ENCODE measurements at places on chromosomes 12 and 14. TPM values are rescaled to one million over a fixed set of nuclear protein-coding genes. Genes with fewer than 3 reads are reported as not detected.

GRCh38 chr14:22753586-22753985, 12.9 kb upstream of the OXA1L start:
- no peak for DNase-seq
- peaks cover 4% of the 10 kb centered on the region for H3K4me1 ChIP-seq
- no peak overlapping the region for H3K27ac ChIP-seq
- peaks cover 32% of the 10 kb centered on the region for H3K27me3 ChIP-seq
- no peaks in the 10 kb centered on the region for H3K36me3 ChIP-seq

DNA sequence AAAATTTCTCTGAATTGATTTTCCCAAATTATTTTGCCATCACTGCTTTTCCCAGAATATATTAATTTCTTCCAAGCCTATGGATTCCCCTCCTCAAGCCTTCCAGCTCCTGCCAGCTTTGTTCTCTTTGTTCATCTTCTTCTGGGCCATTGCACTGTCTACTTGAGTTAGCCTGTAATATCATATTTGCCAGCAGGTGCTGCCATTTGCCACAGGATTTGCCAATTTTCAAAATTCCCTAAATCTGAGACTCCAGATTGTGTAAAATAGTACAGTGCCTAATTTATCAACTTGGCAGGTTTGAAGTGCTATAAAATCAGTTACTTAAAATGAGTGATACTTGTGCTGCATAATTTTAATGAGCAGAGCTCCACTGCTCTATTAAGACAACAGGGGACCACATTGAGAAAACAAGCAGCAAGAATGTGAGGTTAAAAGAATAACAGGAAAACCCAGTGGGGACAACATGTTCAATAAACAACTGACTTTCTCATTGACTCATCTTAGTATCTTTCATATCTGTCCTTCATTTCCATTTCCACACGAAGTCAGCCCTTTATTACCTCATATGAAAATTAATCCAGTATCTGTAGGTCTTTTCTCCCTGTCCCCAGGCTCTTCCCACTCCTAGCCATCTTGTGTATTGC, 84.6 kb upstream of the CCDC196 start:
- H3K4me1 ChIP-seq = peaks cover 5% of the 10 kb centered on the region
- H3K36me3 ChIP-seq = no peaks in the 10 kb centered on the region
- H3K27ac ChIP-seq = no peak overlapping the region
- no peak for DNase-seq

- no peak for DNase-seq
- H3K36me3 ChIP-seq = no peaks in the 10 kb centered on the region
- H3K27me3 ChIP-seq = no peaks in the 10 kb centered on the region
- no peaks in the 10 kb centered on the region for H3K4me1 ChIP-seq
- no peak overlapping the region for H3K27ac ChIP-seq
Observed at GRCh38 chr14:43894534-43894933, 612.5 kb downstream of the FSCB start.

- H3K27ac ChIP-seq = no peak overlapping the region
- DNase-seq = no peak
- no peaks in the 10 kb centered on the region for H3K4me1 ChIP-seq
- no peak overlapping the region for H3K4me3 ChIP-seq
- H3K36me3 ChIP-seq = no peaks in the 10 kb centered on the region
- no peaks in the 10 kb centered on the region for H3K27me3 ChIP-seq
Observed at GRCh38 chr14:62864588-62864987, 180.7 kb downstream of the KCNH5 start.

DNA sequence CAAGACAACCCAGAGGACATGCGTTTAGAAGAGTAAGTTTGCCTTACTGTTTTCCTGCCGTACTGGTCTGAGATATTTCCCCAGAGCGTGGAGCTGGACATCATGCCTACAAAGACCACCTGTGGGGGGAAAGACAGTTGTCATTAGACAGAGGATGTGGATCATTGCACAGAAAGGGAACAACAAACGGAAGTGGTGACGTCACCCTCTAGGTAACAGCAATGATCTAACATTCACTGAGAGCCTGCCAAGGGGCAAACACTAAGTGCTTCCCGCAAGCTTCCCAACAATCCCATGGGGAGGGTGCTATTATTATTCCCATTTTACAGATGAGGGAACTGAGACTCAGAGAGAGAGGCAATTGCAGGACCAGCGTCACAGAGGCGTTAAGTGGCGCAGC, 48.5 kb downstream of the SVOP start:
- no peaks in the 10 kb centered on the region for H3K4me1 ChIP-seq
- H3K27me3 ChIP-seq = peaks cover 4% of the 10 kb centered on the region
- no peaks in the 10 kb centered on the region for H3K36me3 ChIP-seq
- no peak for DNase-seq
- H3K4me3 ChIP-seq = no peak overlapping the region

The CLEC2A gene
- not detected for total RNA-seq

The TCL1B gene
- total RNA-seq = not detected

The CRIP1 gene
- total RNA-seq = 883 TPM

The GDF3 gene
- total RNA-seq = not detected

DNA sequence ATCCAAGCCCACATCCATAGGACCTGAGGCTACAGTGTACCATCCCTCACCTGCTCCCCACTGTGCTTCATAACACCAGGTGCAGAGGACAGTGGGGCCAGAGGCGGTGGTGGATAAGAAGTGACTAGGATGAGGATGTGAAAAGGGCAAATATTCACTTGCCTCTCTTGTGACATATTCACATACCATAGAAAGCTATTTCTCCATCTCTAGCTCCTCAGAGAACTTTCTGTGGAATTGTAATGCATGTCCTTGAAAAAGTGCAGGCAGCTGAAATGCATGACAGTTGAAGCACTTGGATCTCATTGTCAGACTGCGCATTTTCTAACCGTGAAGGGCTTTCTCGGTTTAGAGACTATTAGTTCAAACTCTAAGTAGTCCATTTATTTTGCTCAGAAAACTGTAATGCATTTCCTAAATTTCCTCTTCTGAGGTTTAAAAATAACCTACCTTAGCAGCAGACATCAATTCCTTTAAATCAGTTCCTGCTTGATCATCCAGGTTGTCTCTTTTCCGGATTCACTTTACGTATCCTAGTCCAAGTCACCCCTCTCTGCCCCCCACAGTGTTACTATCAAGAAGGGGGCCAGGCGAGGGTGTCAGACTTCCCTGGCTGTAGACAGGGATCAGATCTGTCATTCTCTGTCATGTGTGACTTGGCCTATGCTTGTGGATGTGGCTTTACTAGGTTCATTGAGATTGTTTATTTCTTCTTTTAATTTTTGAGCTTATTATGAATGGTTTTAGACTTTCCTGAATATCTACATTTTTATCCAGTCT, 984.0 kb upstream of the TMEM132C start:
- H3K36me3 ChIP-seq = no peaks in the 10 kb centered on the region
- H3K27me3 ChIP-seq = no peaks in the 10 kb centered on the region
- H3K4me1 ChIP-seq = peaks cover 15% of the 10 kb centered on the region
- H3K4me3 ChIP-seq = no peak overlapping the region
- no peak for DNase-seq

The TMPRSS12 gene
- total RNA-seq = not detected

The PHLDA1 gene
- 42.8 TPM for total RNA-seq

The SMCO2 gene
- total RNA-seq = 0.38 TPM

The CLEC1A gene
- total RNA-seq = not detected

DNA sequence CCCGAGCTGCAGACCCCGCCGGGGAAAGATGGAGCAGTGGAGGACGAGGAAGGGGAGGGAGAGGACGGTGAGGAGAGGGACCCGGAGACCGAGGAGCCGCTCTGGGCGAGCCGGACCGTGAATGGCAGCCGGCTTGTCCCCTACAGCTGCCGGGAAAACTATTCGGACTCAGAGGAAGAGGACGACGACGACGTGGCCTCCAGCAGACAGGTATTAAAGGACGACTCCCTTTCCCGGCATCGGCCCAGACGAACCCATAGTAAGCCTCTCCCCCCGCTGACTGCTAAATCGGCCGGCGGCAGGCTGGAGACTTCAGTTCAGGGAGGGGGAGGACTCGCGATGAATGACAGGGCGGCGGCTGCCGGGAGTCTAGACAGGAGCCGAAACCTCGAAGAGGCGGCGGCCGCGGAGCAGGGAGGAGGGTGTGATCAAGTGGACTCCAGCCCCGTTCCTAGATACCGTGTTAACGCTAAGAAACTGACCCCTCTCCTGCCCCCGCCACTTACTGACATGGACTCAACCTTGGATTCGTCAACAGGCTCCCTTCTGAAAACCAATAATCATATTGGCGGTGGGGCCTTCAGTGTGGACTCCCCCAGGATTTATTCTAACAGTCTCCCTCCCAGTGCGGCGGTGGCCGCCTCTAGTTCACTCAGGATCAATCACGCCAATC, 962 bp downstream of the LEMD3 start:
- peak overlapping the region; percentile 88 for H3K27ac ChIP-seq
- H3K4me3 ChIP-seq = peak overlapping the region; percentile 97
- H3K36me3 ChIP-seq = peaks cover 28% of the 10 kb centered on the region
- DNase-seq = peak; percentile 72

- H3K4me1 ChIP-seq = peaks cover 37% of the 10 kb centered on the region
- no peak overlapping the region for H3K4me3 ChIP-seq
- no peaks in the 10 kb centered on the region for H3K27me3 ChIP-seq
- no peak for DNase-seq
Observed at GRCh38 chr12:110677206-110677911, 11.6 kb downstream of the HVCN1 start.

The TEX52 gene
- 0.20 TPM for total RNA-seq

The BCAT1 gene
- 24.8 TPM for total RNA-seq

DNA sequence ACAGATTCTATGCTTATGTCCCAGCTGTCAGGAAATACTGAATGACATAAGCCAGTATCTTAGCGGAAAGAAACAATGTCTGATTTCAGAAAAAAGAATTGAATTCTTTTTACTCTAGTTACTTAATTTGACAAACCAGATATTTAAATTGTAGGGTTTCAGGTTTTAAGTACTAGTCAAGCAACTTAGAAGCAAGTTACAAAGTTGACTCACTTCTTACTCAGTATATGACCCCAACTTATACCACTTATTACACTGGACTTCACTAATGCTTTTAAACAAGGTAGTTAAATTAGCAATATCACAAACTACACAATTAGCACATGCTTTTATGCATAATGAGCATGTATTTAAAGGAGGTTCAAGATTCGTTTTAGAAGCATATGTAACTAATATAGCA, 7.1 kb downstream of the GMFB start:
- H3K4me3 ChIP-seq = no peak overlapping the region
- H3K4me1 ChIP-seq = peaks cover 40% of the 10 kb centered on the region
- DNase-seq = no peak

GRCh38 chr12:99386907-99387306, 260.6 kb upstream of the GARIN6 start:
- H3K27ac ChIP-seq = no peak overlapping the region
- peaks cover 1% of the 10 kb centered on the region for H3K4me1 ChIP-seq
- no peaks in the 10 kb centered on the region for H3K27me3 ChIP-seq
- no peak for DNase-seq
- H3K36me3 ChIP-seq = no peaks in the 10 kb centered on the region

- no peak overlapping the region for H3K4me3 ChIP-seq
- no peak for DNase-seq
- H3K27me3 ChIP-seq = no peaks in the 10 kb centered on the region
- H3K36me3 ChIP-seq = no peaks in the 10 kb centered on the region
- H3K4me1 ChIP-seq = no peaks in the 10 kb centered on the region
Observed at GRCh38 chr12:87670448-87670847, 358.8 kb downstream of the C12orf50 start.

- H3K27ac ChIP-seq = no peak overlapping the region
- no peaks in the 10 kb centered on the region for H3K4me1 ChIP-seq
- no peaks in the 10 kb centered on the region for H3K27me3 ChIP-seq
- DNase-seq = no peak
Observed at GRCh38 chr12:18752947-18753346, 15.0 kb downstream of the CAPZA3 start.

The ADAM21 gene
- not detected for total RNA-seq

- H3K27me3 ChIP-seq = peaks cover 2% of the 10 kb centered on the region
- H3K27ac ChIP-seq = no peak overlapping the region
- H3K36me3 ChIP-seq = no peaks in the 10 kb centered on the region
- H3K4me3 ChIP-seq = no peak overlapping the region
Observed at GRCh38 chr12:122681814-122682213, 21.3 kb downstream of the HCAR2 start.

DNA sequence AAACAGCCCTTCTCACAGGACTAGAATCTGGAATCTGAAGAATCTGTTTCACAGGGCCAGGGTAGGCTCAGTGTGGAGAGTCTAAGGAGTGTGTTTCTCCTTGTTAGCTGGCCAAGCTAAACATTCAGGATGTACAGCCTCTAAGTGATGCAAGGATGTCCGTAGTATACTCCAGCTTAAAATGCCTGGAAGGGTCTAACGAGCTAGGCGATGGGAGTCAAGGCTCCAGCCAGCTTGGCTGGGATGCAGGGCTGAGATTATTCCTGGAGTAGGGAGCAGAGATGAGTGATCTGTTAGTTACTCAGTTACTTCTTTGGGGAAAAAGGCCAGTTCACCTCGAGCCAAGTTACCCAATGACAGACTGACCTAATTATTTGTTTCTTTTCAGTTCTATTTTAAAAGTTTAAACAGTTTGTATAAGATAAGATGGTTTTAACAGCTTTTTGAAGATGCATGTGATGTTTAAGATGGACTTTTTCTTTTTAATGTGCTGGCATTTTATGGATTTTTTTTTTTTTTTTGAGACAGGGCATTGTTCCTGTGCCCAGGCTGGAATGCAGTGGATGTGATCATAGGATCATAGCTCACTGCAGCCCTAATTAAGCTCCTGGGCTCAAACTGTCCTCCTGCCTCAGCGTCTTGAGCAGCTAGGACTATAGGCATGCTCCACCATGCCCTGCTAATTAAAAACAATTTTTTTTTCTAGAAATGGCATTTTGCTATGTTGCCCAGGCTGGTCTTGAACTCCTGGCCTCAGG, 41.1 kb downstream of the SYNE2 start:
- H3K4me1 ChIP-seq = peaks cover 7% of the 10 kb centered on the region
- H3K4me3 ChIP-seq = no peak overlapping the region
- DNase-seq = no peak
- H3K27ac ChIP-seq = no peak overlapping the region
- peaks cover 7% of the 10 kb centered on the region for H3K36me3 ChIP-seq

GRCh38 chr12:58920102-58920960, at the start of gene LRIG3:
LRIG3 (minus strand) TSS chr12:58920504; CDS start chr12:58920235, 269 bp downstream.
- H3K4me3 ChIP-seq = peak within 1 kb of the TSS; percentile 58
- no peak within 1 kb of the TSS for H3K27ac ChIP-seq
- peaks cover 7% of the 10 kb centered on the region for H3K4me1 ChIP-seq
- peaks cover 34% of the 10 kb centered on the region for H3K27me3 ChIP-seq
- peak; percentile 20 for DNase-seq
- no peaks in the 10 kb centered on the region for H3K36me3 ChIP-seq

Measured in activated CD4-positive, alpha-beta memory T cell treated with anti-CD3 and anti-CD28 coated beads, Interleukin-2, amount 10 ng/mL, durations not matched to agents 7 days and 5 days (primary cell).